H4 (cell line): ENCODE measurements at places on chromosomes 1 and 21. TPM values are rescaled to one million over a fixed set of nuclear protein-coding genes. Genes with fewer than 3 reads are reported as not detected.

S100A3 gene
- 5.2 and 5.3 TPM in 2 replicates for total RNA-seq

MTHFR gene
- 3.6 and 6.0 TPM in 2 replicates for total RNA-seq

CLCA4 gene
- not detected in 2 replicates for total RNA-seq

OR2L13 gene
- 0.12 TPM in 1 of 2 replicates, not detected in the other for total RNA-seq

KLF17 gene
- total RNA-seq, result not detected in 2 replicates

ADAMTSL4 gene
- total RNA-seq, result 0.80 and 1.1 TPM in 2 replicates

OR14K1 gene
- total RNA-seq, result not detected in 2 replicates

RNU1-2 gene
- total RNA-seq, result not detected in 2 replicates
